ENCODE measurements at places on chromosomes 16 and 17.

DNA sequence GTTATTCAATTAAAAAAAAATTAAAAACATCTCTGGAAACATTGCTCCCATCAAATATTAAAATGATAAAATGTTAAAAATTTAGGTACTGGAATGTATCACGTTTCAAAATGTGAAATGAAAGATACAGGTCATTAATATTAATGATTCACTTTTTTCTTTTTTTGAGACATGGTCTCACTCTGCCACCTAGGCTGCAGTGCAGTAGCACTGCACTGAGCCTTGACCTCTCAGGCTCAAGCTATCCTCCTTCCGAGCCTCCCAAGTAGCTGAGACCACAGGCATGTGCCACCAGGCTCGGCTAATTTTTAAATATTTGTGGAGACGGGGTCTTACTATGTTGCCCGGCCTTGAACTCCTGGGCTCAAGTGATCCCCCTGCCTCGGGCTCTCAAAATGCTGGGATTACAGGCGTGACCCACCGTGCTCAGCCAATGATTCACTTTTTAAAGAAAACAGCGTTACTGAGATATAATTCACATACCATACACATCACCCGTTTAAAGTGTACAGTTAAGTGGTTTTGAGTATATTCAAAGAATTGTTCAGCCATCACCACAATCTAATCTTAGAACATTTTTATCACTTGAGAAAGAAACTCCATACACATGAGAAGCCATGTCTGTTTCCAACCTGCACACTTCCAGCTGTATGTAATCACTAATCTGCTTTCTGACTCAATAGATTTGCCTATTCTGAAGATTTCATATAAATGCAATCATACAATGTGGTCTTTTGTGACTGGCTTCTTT, 19.1 kb upstream of the NETO2 start:
- no peak for DNase-seq

- no peak for DNase-seq
These were observed 8.3 kb upstream of the ITGAM start for GRCh38 chr16:31251435-31251834.

GRCh38 chr17:32502710-32503109, 15.9 kb downstream of the CDK5R1 start:
- no peak for DNase-seq

DNA sequence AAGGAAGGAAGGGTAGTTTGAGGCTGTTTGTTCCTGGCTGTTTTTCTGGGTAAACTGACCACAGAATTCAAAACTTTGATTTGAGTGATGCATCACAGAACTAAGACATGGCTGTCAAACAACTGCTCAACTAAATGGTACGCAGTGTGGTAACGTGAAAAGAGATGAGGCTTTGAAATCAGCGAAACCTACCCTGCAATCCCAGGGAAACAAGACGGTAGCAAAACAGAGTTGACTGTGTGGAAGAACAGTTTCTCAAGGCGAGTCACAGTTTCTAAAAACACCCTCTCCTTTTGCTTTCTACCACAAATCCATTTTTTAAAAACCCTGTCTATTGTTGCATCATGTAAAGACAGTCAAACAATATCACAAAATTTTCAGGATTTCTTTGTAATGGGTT, 156.0 kb upstream of the MAF start:
- no peak for DNase-seq

- DNase-seq, result no peak
These were observed 5.8 kb downstream of the C17orf50 start for GRCh38 chr17:35766489-35766877.

DNA sequence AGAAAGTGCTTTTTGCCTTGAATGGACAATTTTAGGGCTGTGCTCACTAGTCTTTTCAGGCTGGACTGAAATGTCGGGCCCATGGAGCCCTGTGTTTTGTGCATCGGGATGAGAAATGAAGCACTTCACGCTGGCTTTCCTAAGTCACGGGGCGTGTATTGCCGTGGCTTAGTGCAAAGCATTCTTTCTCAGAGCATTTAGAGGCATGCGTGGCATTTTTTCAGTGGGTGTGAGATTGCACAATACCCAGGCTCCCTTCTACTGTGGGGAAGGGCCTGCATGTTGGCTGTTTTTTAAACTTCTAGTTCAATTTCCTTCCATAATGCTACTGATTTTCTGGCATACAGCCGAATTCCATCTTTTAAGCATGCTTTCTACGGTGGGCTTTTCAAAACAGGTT, 12.6 kb upstream of the POLR3E start:
- no peak for DNase-seq

DNA sequence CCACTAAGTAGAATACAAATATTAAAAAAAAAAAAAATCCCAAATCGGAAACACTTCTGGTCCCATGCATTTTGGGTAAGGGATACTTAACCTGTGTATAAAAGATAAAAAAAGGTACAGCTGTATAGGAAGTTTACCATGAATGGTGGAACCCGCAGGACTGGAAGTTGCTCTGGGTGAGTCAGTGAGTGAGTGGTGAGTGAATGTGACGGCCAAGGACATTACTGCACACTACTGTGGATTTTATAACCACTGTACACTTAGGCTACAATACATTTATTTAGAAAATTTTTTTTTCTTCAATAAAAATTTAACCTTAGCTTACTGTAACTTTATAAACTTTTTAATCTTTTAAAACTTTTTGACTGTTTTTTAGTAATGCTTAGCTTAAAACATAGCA, 71.3 kb upstream of the BCAR1 start:
- no peak for DNase-seq

GRCh38 chr17:62652251-62653001, 25.0 kb downstream of the MRC2 start:
- peak; percentile 63 for DNase-seq

DNA sequence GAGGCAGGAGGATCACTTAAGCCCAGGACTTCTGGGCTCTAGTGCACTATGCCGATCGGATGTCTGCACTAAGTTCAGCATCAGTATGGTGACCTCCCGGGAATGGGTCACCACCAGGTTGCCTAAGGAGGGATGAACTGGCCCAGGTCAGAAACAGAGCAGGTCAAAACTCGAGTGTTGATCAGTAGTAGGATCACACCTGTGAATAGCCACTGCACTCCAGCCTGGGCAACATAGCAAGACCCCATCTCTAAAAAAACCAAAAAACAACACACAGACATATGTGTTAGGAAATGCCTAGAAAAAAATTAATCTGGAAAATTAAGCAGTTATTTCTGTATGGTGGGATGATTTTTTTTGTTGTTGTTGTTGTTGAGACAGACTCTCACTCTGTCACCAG, 127.0 kb downstream of the RAB11FIP4 start:
- DNase-seq, result no peak

DNA sequence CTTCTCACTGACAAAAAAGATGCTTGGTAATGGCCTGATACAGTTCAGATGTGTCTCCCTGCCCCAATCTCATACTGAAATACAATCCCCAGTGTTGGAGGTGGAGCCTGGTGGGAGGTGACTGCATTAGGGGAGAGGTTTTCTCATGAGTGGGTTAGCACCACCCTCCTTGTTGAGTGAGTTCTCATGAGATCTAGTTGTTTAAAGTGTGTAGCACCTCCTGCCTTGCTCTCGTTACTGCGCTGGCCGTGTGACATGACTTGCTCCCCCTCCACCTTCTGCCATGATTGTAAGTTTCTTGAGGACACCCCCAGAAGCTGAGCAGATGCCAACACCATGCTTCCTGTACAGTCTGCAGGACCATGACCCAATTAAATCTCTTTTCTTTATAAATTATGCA, 5.0 kb downstream of the TSR1 start:
- no peak for DNase-seq

- peak; percentile 42 for DNase-seq
These were observed 732 bp downstream of the TNRC6A start for GRCh38 chr16:24729951-24730815.

- DNase-seq, result no peak
These were observed 62.7 kb upstream of the DNAJA2 start for GRCh38 chr16:47036201-47036600.

DNA sequence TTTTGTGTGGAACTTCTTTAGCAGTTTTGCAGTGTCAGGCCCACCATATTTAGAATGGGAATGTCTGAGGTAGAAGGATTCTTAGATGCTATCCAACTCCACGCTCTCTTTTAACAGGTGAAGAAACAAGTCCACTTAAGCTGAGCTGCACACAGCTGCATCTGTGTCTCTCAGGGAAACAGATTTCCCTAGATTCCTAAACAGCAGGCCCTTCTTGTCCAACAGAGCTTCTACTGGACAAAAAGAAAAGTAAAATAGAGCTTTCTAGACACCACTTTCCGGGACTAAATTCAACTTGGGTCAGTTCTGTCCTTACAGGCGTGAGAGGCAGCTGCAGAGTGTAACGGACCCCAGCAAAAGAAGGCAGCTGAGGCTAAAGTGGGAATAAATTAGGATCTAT, 51.7 kb downstream of the SNX11 start:
- DNase-seq, result no peak

- peak; percentile 99 for DNase-seq
These were observed at the start of gene ZCCHC14 for GRCh38 chr16:87492721-87493607. TSS of gene ZCCHC14 (minus strand) at chr16:87493024. CDS start at chr16:87492238, 786 bp downstream.

DNA sequence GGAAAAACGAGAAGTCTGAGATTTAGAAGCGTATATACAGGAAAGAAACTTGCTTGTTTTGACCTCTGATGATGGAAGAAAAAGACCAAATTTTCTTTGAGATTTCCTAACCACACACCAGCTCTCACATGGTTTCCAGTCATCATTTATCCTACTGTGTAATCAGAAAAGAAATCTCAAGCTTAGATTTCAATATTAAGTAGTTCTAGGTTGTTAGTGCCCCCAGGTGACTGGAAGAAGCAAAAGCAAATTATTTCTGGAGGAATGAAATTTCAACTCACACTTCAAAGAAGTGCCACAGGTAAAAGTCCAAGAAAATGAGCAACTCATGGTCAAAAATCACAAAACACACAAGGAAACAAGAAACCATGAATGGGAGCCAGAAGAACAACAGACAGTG, 51.8 kb upstream of the KDM6B start:
- no peak for DNase-seq

DNA sequence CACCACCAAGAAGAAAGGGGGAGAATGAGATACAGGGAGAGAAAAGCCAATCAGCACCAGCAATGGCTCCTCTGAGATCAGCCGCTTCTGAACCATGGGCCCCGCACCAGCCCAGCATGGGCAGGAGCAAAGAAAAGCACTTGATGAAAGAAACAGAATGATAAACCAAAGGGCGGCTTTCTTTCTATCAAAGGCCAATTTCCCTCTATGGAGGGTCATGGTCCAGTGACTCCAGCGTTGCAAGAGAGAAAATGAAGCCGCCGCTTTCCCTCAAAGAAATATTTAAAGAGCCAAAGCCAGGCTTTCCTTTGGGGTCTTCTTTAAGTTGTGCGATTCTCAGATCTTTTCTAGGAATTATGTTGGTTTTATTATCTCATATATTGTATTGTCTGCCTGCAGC, 84.8 kb upstream of the CACNG5 start:
- no peak for DNase-seq

DNA sequence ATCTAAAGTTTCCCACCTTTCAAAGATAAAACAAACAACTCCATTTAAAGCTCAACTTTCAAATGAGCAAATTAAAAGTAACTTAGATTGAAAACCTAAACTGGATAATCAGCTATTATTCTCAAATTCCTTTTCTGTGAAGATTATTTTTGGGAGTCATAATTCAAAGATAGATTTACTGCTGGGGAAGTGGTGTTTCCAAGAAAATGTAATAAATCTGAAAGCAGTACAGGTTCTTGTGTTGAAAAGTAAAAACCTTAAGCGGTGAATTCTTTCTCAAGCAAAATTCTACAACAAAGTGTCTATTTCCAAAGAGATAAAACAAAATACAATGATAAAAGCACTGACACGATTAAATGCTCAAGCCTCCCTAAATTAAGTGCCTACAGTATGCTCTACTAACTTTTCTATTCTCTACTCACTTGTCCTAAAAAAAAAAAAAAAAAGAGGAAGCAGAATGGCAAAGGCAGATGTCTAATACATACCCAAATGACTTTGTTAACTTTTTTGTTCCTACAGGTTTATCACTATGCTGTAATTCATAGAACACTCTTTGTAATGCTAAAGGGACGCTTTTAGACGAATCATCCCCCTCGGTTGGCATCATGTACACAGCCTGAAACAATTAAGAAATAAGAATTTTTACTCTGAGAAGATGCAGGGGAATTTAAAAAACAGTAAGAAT, 34.5 kb downstream of the LITAFD start:
- no peak for DNase-seq

- DNase-seq, result no peak
These were observed 23.3 kb downstream of the SHISA6 start for GRCh38 chr17:11264183-11264871.

GRCh38 chr16:80836846-80837245, 32.4 kb upstream of the CDYL2 start:
- DNase-seq, result no peak

DNA sequence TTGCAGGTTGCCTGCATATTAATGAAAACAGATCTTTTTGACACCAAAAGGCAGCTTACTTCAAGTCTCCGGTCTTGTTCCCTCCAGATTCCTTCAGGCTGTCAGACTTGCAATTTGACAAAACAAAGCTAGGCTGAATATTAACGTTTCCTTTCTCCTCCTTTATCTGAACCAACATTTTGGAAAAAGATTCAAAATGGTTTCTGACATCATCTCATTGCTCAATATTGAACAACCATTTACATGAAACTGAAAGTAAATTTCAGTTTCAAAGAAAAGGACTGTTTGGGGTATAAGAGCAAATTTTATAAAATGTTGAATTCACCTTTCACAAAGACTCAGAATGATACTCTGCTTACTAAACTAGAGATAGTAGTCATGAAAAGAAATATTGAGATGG, 521.8 kb downstream of the KCNJ2 start:
- no peak for DNase-seq

Measured in activated T-cell treated with anti-CD3 and anti-CD28 coated beads, Interleukin-2, amount 50 U/mL, for 48 hours (primary cell).